T-helper 2 cell (primary cell): ENCODE measurements at places on chromosomes 1 and 21.

DNA sequence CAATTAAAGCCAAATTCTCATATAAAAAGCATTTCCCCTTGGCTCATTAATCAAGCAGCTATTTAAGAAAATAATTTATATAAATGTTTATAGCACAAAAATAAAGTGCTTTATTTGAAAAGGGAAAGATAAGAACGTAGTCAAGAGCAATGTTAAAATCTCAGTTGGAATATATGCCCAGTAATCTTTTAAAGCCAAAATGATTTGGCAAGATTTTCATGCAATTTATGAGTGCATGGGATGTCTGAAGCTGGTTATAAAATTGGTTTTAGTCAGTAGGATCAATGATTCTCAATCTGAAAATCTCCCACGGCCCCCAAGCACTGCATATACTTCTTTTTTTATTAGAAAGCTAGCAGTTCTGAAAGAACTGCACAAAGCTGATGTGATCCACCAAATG lies 188.8 kb downstream of the RERE start:
- DNase-seq: no peak

- DNase-seq: no peak
Observed at GRCh38 chr1:97038410-97038809, 316.8 kb downstream of the PTBP2 start.

DNA sequence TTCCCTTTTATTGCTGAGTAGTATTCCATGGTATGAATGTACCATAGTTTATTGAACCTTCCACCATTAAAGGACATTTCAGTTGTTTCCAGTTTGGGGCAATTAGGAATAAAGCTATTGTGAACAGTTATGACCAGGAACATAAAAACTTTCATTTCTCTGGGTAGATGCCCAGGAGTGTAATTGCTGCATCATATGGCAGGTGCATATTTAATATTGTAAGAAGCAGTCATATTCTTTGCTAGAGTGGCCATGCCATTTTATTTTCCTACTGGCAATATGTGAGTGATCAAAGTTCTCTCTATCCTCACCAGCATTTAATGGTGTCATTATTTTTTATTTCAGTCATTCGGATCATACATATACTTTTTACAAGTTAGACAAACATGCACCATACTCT lies 23.9 kb upstream of the H3-3A start:
- no peak for DNase-seq

- no peak for DNase-seq
Observed at GRCh38 chr1:57017717-57018116, 51.9 kb upstream of the C8B start.

- DNase-seq: no peak
Observed at GRCh38 chr1:224726441-224727182, 110.5 kb downstream of the CNIH3 start.

DNA sequence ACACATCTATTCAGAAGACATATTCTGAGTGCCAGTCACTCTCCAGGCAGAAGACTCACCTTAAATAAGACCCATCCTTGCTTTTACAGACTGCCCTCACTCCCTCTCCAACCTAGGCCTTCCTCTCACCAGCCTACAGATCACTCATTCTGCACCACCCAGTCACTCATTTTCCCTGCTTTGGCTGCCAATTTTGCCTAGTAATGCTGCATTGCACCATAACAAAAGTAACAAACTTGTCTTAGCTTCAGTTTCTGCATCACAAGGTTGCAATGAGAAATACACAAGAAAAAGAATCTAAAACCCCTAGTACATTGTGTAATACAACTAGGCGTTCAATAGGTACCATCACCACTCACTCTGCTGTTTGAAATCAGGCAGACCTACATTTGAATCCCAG lies 292.4 kb downstream of the PLPP3 start:
- no peak for DNase-seq

GRCh38 chr1:17597651-17598050 lies 58.2 kb downstream of the ARHGEF10L start:
- no peak for DNase-seq

DNA sequence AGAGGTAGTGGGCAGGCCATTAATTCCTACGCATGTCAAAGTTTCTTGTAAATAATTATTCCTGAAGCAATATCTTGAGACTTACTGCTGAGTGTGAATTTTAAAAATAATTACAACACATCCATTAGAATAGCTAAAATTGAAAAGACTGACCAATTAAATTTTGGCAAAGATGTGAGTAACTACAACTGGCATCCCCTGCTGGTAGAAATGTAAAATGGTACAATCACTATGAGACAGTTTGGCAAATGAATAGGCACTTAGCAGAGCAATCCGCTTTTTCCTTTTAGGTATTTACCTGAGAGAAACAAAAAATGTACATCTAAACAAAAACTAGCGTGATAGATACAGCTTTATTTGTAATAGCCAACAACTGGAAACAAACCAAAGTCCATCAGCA lies 798.9 kb downstream of the BRINP3 start:
- no peak for DNase-seq

DNA sequence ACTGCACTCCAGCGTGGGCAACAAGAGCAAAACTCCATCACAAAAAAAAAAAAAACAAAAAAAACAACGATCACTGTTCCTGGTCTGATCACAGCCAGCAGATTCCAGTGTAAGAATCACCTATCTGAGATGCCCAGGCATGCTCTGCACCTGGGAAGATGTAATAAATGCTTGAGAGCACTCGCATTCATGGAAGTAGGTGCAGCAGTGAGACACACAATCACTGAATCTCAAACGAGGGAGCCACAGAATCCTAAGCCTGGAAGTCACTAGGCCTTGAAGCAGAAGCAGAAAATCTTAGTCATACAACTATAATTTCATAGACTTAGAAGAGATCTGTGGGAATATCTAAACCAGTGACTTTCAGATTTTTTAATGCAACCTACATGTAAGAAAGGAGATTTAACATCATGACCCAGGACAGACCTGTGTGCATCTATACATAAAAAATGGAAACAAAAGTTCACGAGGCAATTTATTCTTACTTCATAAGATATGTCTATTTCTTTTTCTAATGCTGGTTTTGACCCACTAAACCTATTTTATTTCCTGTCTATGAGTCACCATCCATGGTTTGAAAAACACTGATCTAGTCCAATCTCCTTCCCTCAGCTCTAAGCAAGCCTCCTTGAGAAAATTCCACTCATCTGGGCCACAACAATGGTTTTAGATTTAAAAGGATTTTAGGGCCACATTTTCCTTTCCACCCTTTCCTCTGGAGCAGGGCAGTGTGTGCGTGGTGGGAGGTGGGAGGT lies 30.4 kb downstream of the RIMS3 start:
- DNase-seq: no peak

- no peak for DNase-seq
Observed at GRCh38 chr1:6574818-6575217, 5.0 kb upstream of the ZBTB48 start.

DNA sequence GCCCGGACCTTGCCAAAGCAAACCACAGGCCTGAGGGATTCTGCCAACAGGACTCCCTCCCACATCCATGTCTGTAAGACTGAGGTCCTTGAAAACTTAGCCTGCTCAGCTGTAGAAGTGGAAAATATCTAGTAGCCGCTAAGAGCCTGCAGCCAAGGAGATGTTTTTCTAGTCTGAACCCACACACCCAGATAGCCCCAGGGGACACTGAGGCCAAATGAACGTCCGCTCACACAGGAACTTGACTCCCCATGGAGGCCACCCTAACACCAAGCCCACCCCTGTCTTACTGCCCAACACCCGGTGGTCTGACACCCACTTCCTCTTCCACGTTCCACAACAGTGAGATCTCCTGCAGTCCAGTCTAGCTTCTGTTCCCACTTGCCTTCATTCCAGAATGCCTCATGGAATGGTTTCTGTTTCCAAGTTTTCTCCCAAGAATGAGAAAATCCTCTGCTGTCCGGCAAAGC lies 174.8 kb downstream of the PLPP3 start:
- no peak for DNase-seq

DNA sequence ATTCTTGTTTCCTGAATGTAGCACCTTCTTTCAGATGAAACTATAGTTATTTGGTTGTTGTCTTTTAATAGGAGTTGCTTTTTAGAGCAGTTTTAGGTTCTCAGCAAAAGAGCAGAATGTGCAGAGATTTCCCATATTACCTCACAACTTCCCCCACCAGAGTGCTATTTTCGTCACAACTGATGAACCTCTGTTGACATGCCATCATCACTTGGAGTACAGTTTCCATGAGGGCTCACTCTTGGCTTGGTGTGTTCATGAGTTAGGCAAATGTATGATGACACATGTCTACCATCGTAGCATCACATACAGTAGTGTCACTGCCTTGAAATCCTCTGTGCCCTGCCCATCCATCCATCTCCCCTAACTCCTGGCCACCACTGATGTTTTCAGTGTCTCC lies 3.7 kb downstream of the IBA57 start:
- no peak for DNase-seq

DNA sequence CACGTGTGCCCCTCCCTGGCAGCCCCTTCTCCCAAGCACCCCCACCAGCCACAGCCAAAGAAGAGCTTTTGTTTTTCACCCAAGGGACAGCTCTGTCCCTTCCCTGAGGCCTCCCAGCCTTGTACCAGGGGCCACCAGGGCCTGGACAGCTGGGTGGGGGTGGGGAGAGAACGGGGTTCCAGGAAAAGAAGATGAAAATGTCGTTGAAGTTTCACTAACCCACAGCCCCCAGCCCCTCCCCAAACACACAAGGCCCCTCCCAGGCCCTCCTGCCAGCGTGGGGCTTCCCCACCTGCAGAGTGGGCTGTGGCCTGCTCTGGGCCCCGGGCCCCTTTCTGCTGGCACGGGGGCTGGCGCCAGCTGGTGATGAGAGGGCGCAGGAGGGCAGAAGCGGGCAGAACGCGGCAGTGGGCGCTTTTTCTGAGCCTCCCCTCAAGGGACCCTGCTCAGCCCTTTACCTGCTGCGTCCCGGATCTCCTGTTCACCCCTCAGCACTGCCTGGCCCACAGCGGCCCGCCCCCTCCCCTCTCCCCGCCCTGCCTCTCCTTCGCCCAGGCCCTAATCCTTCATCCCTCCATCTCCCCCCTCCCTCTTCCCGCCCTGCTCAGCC lies 5.5 kb upstream of the ANKRD65 start:
- DNase-seq: no peak

DNA sequence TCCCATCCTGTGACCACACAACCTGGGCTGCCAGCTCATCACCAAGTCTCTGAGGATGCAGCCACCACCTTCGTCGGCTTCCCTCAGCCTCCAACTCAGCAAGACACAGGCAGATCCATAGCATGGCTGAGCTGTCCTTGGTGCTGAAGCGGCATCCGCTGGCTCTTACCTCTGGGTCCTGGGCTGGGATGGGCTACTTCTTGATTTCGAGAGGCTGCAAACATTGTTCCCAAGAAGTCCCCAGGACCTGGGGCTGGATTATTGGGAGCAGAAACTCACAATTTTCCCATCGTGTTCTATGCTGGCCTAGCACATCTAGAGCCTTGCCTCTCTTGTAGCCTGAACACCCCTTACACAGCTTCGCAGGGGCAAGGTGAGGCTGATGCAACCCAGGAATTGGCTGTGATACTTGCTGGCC lies 24.9 kb upstream of the C1QA start:
- DNase-seq: no peak

DNA sequence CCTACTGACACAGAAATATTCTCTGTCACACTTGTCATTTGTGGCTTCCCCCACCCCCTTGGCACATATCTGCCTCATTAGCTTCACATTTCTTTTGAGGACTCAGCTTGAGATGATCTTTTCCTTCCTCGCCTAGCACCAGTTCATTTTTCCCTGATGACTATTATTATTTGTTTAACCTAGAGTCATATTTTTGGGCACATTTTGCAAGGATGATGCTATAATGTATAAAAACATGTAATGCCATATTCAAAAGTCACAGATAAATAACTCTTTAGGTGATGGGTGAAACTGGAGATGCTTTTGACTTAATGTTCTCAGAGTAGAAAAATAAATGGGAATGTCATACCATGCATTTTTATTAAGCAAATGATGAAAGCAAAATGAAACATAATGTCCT lies 202.7 kb downstream of the BACH1 start:
- no peak for DNase-seq

GRCh38 chr21:38898422-38899096 lies 92.8 kb downstream of the ETS2 start:
- DNase-seq: no peak

GRCh38 chr21:35457097-35457804 lies 408.1 kb upstream of the RUNX1 start:
- no peak for DNase-seq

DNA sequence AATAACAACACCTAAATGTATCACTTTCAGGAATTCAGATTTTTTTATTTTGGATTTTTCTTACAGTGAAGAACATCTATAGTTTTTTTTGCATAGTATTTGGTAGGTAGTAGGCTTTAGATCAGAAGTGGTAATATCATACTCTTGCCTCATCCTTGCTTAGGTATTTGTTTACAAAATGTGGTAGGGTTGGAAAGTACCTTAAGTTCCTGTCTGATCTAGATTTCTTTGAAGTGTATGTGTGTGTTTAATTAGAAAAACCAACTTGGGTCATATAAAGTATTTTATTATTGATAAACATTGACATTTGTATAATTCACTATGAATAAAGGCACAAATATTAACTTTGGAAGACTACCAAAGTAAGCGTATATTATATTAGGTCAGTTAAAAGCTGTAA lies 85.3 kb upstream of the GPR88 start:
- no peak for DNase-seq

- no peak for DNase-seq
Observed at GRCh38 chr1:94979656-94980581, 53.0 kb upstream of the CNN3 start.

GRCh38 chr1:240801442-240801841 lies 189.5 kb upstream of the GREM2 start:
- no peak for DNase-seq

DNA sequence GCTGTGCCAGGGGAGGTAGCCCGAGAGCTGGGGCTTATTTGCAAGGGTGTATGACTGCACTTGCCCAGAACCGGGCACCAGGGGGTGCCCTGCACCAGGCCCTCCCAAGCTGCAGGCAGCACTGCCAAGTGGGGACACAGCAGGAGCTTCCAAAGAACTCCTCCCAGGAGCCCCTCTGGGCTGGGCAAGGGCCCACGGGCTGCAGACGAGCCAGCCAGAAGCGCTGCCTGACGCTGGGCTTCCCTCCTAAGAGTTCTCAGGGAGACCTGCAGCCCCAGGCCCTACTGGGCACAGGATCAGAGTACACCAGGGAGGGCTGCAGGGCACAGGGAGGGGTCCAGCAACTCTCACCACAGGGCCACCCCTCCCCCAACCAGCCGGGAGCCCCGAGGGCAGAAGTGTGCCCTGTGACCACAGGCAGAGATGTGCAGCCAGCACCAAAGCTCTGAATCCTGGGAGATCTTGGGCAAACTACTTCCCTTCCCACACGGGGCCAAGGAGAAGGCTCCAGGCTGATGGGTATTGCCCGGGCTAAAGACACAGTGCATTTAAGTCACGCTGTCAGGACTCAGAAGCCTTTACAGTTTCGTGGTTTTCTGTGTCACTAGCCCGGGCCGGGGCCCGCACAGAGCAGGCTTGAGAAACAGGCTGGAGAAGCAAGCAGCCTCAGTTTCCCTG lies 63.4 kb downstream of the KCNAB2 start:
- DNase-seq: no peak

DNA sequence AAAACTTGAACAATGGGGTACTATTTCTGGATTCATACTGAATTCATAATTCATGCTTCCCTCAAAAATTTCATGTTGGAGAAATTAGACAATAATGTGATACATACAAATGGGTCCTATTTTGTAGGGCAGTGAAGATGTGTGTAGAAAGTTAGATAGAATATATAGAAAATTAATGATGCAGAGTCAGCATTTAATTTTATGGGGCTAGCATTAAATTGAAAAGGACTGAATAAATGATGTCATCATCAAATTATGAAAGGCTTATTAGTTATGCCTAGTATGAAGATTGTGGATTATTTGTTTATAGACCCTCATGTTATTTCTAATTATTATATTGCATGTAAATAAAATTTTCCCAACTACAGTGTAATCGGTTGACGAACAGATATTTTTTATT lies 119.1 kb downstream of the ADGRL4 start:
- no peak for DNase-seq
